HuH-7 (cell line): ENCODE measurements at places on chromosomes 1 and 21.

DNA sequence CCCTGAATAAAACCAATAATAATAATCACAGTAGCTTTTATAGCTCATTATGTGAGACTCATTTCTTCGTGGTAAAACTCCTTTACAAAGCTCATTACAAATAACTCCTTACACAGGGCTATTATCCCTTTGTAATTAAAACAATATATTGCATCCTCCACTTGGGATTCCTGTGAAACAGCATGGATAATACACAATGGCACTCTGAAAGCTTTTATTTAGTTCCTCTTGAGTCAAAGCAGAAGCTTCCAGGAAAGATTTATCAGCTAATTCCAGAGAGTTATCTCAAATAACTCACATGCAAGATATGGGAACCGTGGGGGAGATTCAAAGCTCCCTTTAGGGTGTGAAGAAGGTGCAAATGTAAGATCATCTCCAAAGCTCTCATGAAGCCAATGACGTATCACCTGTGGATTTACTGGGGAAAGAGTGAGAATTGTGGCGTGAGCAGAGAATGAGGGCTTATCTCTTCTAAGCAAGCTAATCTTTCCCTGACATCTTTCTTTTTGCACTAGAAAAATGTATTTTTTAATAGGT, 60.4 kb upstream of the GJA5 start:
- no peak for DNase-seq

- DNase-seq = no peak
Observed at GRCh38 chr1:151060657-151061421, 642 bp downstream of the MLLT11 start.

GRCh38 chr21:46063227-46063626, 34.7 kb upstream of the COL6A2 start:
- DNase-seq = no peak

DNA sequence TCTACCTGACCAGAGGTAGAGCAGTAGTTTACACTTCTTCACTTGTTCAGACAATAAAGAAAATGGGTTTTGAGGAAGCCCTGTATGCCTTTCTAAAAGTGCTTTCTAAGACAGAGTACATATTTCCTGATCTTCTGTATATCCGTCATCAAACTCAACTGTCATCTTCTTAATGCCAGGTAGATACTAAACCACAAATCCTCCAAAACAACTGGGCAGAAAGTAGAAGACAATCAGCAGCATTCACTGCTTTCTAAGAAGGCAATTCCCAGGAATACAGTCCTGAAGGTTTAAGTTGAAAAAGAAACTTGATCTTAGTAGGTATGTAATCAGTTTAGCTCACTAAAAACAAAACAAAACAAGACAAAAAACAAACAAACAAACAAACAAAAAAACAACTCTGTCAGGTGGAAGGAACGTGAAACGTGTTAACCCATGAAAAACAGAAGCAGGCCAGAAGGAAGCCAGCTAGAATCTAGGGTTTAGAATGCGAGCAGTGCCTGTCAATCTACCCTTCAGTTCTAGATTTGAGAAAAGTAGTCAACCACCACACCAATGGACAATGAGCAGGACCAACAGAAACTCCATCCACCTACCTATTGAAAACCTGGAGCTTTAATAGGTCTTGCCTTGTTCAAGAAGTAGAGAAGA, 59.2 kb downstream of the LEPR start:
- no peak for DNase-seq

DNA sequence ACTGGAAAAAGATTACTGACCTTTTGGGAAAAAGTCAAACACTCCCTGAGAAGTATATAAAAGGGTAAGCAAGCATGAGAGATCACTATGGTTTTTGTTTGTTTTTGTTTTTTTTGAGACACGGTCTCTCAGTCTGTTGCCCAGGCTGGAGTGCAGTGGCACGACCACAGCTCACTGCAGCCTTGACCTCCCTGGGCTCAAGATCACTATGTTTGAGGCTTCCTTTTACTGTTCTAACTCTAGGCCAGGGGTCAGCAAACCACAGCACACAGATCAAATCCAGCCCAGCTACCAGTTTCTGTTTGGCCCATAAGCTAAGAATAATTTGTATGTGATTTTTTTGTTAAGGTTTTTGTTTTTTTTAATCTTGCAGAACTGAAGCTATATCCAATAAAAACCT, 25.7 kb downstream of the PSMB4 start:
- no peak for DNase-seq

- DNase-seq = no peak
Observed at GRCh38 chr1:165994107-165994506, 166.7 kb downstream of the UCK2 start.

DNA sequence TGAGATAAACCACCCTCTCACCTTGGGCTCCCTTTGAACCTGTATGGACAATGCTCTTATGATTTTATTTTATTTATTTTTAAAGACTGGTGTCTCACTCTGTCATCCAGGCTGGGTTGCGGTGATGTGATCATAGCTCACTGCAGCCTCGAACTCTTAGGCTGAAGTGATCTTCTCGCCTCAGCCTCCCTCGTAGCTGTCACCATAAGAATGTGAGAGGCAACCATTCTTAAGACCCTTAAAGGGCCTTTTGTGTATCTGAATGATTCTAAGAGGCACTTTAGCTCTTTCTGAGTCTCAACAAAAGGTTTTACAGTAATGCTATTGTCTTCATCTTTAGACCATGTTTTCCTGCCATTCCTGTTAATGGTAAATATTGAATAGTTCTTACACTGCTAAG, 67.0 kb downstream of the IVNS1ABP start:
- DNase-seq = no peak

- no peak for DNase-seq
Observed at GRCh38 chr1:238649200-238649599, 737.2 kb upstream of the CHRM3 start.

DNA sequence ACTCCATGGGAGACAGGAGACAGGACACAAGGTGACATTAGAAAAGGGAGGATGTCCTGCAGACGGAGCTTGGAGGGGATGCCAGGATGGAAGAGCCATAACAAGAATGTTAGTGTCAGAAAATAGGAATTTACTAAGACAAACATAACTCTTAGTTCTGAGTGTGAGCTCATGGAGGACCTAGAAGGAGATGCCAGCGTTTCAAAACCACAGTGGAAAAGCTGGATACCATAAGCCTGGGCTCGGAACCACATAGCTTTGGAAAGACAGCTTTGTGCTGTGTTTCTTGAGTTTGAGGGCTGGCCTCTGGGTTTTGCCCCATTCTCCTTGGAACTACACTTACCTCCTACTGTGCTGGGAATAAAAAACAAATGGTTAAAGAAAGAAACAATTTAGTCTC, 128.4 kb downstream of the S1PR1 start:
- no peak for DNase-seq

- DNase-seq = no peak
Observed at GRCh38 chr1:3678361-3679097, 26.2 kb downstream of the TP73 start.

- no peak for DNase-seq
Observed at GRCh38 chr1:89865498-89866382, 44.9 kb downstream of the LRRC8D start.

GRCh38 chr1:211485480-211485857, 6.5 kb downstream of the RD3 start:
- no peak for DNase-seq

DNA sequence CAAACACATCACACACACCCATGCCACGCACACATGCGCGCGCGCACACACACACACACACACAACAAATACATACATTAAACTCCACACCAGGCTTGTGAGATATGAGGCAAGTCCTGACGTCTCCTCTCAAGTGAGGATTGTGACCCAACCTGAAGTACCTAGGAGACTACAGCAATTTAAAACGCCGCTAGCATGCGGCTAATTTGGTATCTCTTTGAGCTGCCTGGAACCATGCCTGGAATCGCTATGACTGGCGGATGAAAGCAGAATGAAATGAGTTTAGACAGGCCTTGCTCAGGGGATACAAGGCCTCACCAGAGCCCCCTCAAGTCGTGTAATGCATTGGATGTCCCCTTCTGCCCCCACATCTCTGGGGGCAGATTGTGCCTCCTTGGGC, 1.6 kb upstream of the RAB7B start:
- no peak for DNase-seq

DNA sequence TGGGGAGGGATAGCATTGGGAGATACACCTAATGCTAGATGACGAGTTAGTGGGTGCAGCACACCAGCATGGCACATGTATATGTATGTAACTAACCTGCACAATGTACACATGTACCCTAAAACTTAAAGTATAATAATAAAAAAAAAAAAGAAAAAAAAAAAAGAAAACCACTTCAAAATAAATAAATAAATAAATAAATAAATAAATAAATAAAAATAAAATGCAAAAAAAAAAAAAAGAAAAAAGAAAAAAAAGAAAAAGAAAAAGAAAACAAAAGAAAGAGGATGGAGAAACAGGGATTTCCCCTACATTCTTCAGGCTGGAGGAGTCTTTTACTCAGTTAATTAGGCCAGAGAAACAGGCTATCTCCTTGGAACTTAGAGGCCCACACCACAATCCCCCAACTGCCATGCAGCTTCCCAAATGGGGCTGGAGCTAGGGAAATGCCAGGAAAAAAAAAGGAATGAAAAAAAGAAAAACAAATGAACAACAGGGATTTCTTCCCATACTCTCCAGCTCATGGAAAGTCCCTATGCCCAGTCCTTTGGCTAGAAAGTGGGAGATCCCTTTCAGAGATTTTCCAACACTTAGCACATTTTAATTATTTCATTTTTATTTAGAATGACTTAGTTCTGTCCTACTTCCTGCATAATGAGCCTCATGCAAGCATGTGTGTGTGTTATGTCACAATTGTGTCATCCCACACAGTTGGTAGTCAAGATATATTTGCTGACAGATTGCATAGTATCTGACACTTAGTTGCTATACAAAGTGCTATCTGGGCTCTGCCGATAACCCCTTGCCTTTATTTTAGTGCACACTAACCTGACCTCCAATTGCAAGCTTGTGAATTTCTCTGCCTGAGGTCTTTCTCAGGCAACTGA, 486.4 kb downstream of the PLPP3 start:
- DNase-seq = peak; percentile 17

DNA sequence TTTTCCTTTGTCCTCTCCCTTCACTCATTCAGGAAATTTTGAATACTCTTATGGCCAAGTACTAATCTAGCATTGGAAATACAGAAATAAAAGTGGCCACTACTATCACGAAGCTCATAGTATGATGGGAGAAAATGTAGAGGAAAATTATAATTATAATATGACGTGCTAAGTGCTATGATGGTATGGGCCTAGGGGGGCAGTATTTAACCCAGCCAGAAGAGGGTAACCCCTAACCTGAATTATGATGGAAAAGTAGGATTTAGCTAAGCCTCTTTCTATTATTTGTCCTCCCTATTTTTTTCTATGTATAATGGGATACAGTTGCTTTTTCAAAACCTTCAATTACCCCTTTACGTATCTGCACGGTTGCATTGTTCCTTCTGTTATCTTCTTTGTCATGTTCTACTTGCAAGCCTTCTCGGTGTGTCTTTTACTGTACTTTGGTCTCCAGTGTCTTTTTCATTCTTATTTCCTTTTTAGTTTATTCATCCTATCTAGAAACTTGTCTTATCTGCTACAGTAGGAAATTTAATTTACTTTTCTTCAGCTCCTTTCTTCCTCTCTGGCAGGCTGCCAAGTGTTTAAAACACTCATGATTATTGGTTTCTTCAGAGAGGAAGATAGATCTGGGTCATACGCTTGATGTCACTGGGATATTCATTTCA, 88.8 kb upstream of the GPR52 start:
- no peak for DNase-seq
